Activated T-helper 1 cell treated with anti-CD3 and anti-CD28 coated beads, Interleukin-12 subunit alpha, Interleukin-12 subunit beta, Interleukin-2, Interleukin-4 antibody, amounts not matched to agents 30 ng/mL and 10 ng/mL and 1 ng/mL, durations not matched to agents 14 hours and 24 hours and 36 hours (primary cell): ENCODE measurements at places on chromosomes 2 and 18. TPM values are rescaled to one million over a fixed set of nuclear protein-coding genes. Genes with fewer than 3 reads are reported as not detected.

AGXT gene
- not detected in 2 replicates for total RNA-seq

DNA sequence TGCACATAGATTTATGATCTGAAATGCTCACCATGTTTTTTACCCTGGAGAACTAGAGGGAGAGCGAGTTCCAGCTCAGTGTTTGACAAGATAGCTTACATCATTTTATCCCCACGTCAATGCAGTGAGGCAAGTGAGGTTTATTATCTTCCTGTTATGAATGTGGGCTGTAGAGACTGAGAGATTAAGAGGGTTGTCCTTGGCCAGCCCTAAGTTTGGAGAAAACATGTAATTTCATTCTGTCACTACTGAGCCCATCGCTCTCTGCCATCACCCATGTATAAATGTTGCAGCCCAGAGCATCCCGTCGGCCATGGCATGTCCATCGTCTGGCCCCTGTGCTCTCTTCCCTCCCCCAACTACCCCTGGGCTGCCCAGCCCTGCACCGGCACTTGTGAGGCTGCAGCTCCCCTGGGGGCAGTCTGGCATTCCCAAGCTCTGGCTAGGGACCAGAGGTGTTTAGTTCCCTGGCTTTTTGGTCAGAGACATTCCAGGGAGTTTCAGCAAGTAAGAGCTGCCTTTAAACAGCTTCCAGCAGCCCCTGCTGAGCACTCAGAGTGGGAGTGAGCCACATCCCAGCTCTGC is 136.7 kb downstream of the ANTXR1 start:
- DNase-seq: no peak
- no peaks in the 10 kb centered on the region for H3K36me3 ChIP-seq
- H3K4me1 ChIP-seq: no peaks in the 10 kb centered on the region
- H3K27ac ChIP-seq: no peak overlapping the region
- peaks cover 12% of the 10 kb centered on the region for H3K27me3 ChIP-seq

CBLN2 gene
- not detected in 2 replicates for total RNA-seq

GRCh38 chr2:23803965-23804542 is 122.9 kb downstream of the ATAD2B start:
- peaks cover 8% of the 10 kb centered on the region for H3K36me3 ChIP-seq
- H3K27me3 ChIP-seq: no peaks in the 10 kb centered on the region
- H3K4me3 ChIP-seq: no peak overlapping the region
- H3K27ac ChIP-seq: no peak overlapping the region
- no peak for DNase-seq

DPP4 gene
- 94.4 and 99.9 TPM in 2 replicates for total RNA-seq

GRCh38 chr2:28267282-28267681 is 125.4 kb upstream of the FOSL2 start:
- no peak for DNase-seq
- H3K27me3 ChIP-seq: no peaks in the 10 kb centered on the region
- no peak overlapping the region for H3K27ac ChIP-seq
- peaks cover 6% of the 10 kb centered on the region for H3K36me3 ChIP-seq
- peaks cover 31% of the 10 kb centered on the region for H3K4me1 ChIP-seq
- no peak overlapping the region for H3K4me3 ChIP-seq

LIMS4 gene
- total RNA-seq: 0.12 TPM in 1 of 2 replicates, not detected in the other

REEP1 gene
- total RNA-seq: 0.26 and 0.81 TPM in 2 replicates

DNA sequence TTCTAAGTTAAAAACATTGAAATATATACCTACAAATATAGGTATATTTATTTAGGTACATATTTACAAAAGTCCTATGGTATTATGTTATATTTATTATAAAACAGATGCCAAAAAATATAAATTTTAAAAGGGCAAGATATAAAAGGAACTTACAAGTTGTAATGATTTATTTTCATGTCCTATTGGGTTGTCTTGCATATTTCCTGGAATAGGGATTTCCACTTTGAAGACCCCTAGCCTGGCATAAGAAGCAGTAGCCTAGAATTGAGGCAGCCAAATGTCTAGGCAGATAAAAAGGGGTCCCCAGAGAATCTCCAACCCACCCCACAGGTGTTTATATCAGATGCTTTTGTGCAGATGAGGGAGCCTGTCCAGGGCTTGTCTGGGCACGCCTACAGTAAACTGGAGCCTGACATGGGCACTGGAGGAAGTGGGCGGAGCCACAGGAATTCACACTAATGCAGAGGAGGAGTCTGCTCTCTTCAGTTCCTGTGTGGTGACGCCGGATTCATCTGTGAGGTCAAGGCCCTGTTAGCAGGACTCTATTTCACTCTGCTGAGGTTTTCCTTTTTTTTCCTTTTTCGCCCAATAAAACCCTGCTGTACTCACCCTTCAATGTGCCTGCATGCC is 1088.9 kb upstream of the PIK3C3 start:
- DNase-seq: no peak
- H3K27me3 ChIP-seq: no peaks in the 10 kb centered on the region
- H3K27ac ChIP-seq: no peak overlapping the region
- H3K36me3 ChIP-seq: no peaks in the 10 kb centered on the region
